NB4 (cell line): ENCODE measurements at places on chromosomes 7 and 10.

DNA sequence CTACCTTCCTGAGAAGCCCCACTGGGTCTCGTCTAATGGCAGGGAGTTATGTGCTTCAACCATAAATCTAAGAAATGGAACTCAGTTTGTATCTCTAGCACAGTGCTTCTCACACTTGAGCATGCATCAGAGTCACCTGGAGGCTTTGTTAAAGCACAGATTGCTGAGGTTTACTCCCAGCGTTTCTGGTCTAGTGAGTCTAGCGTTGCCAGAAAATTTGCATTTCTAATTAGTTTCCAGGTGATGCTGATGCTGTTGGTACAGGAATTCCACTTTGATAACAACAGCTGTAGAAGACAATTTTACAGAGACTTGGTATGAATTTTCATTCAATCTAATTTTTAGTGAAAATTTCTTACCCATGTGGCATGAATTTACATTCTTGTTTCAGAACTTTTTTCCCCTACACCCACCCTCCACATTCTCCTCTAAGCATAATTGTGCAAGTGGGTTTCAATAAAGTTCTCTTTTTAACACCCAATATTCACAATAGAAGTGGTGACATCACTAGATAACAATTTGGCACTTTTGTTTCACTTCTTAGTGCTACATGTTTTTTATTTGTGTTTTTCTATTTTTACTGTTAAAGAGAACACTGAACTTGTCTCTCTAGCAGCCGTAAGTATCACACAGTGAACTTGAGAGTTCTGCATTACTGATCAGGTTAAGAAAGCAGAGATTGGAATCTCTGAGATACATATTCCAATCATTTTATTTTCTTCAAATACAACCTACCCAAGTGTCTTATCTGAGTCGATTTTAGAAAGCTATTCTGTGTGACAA, 48.4 kb upstream of the BET1 start:
- DNase-seq: no peak

DNA sequence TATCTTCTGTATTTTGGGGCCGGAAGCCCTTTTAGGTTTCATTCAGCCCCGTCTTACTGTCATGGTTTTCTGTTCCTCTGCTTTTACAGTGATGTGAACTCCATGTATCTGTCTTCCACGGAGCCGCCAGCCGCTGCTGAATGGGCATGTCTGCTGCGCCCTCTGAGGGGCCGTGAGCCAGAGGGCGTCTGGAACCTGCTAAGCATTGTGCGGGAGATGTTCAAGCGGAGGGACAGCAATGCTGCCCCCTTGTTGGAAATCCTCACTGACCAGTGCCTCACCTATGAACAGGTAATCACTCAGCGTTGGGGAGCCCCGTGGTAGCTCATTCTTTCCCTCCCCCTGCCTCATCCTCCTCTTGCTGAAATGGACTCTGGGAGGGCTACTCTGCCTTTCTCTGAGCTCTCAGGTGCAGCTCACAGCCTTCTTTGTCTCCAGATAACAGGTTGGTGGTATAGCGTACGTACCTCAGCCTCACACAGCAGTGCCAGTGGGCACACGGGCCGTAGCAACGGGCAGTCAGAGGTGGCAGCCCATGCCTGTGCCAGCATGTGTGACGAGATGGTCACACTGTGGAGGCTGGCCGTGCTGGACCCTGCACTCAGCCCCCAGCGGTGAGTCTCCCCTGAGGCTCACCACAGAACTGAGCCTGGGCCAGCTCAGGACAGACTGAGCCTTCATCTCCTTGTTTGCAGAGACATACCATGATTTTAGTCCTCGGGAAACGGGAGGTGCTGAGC, 5.7 kb downstream of the ZSWIM8 start:
- no peak for DNase-seq

- no peak for DNase-seq
Observed at GRCh38 chr10:4296161-4296560, 511.2 kb upstream of the KLF6 start.

DNA sequence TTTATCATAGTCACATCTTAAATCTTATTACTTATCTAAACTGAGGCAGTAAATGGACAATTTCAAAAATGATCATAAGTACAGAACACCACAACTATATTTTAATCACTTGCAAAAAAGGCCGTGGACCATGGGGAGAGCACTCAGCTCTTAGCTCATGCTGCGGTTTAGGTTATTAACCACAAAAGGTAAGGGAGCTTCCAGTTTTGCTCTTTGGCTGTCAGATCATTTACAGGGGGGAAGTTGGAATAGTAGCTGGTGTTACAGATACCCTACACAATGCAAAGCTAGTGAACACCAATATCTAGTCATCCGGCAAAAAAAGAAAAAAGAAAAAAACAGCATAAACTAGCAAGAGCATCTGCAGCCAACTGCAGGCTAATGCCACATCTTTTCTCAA, 147.0 kb downstream of the BBS9 start:
- peak; percentile 27 for DNase-seq

DNA sequence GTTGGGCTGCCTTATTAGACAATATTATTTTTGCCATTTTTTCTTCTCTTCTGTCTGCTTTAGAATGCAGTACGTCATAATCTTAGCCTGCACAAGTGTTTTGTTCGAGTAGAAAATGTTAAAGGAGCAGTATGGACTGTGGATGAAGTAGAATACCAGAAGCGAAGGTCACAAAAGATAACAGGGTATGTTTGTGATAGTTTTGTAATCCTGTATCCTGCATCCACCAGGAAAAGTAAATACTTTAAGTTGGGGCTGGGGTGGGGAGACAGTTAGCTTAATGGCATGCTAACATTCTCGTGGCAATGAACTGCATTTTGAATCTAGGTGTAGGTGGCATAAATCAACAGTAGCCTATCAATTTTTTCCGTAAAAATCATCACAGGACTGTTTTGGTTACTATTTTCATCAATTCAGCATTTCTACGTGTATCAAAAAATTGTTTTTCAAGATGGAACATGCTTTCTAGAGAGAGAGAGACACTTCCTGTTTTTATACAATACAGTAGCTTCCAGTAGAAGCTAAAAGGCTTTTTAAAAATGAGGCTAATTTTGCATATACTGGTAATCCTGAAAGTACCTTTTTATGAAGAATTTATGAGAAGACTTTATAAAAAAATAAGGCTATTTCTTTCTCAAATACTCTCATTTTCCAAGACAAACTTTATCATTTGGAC, 247.5 kb downstream of the FOXP2 start:
- no peak for DNase-seq

DNA sequence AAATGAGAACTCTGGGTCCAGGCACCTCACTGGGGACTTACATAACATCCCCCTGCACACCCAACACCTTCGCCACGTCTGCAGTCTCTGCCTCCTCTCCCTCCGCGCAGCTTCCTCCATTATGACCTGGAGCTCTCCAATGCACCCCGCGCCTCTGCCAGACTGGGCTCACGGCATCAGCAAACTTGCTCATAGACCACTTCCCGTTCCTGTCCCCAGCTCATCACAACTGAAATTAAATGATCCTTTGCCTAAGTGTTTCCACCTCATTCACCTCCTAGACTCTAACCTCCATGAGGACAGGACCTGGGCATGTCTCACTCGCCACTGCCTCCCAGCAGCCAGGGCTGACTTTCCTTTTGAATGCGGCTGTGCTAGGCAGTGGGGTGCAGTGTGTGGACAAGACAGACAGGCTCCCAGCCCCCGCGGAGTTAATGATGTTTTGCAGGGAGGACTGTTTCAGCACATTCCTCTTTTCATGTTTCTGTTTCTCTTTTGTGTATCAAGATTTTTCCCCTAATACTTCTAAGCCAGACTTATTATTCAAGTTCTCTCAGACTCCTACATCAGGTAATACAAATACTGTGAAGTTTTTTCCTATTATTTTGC, 18.8 kb downstream of the CHST15 start:
- DNase-seq: peak; percentile 61

DNA sequence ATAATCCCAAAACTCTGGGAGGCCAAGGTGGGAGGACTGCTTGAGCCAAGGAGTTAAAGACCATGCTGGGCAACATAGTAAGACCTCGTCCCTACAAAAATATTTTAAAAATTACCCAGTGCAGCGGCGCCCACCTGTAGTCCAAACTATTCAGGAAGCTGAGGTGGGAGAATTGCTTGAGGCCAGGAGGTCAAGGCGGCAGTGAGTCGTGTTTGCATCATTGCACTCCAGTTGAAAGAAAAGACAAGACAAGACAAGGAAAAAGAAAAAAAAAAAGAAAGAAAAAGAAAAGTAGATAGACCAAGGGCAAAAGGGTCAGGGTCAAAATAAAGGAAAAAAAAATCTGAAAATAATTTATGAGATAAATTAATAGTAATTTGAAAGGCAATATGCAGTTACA, 5.8 kb downstream of the ANXA7 start:
- peak; percentile 22 for DNase-seq

DNA sequence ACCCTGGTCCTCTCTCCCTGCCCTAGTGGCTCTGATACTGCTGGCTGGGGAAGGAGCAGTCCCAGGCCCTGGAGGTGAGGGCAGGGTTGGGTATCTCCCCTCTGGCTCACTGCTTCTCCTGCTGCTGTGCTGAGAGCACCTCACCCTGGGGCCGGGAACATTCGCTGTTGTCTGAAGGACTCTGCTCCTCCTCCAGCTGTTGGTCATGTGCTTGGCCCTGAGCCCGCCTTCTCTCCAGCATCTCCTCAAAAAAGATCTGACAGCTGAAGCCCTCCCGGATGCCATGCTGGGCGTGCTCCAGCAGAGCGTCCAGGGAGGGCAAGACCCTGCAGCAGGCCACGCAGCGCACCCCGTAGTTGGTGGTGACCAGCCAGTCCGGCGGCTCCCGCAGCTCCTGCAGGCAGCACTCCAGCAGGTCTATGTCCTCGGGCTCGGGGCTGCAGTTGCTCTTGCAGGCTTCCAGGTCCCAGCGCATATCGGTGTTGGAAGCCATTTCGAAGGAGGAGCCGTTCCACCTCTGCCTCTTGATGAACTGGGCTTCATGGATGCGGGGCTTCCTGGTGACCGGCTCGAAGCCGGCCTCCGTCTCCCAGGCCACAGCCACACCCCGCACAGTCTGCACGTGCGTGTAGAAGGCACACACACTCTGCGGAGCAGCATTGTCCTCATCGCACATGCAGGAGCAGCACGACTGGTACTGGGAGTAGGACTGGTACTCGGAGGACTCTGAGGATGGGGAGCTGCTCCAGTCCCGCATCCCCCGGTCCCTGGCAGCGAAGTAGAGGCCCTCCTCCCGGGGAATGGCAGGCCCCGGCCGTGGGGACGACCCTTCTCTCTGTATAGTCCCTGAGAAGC, 2.1 kb downstream of the FAM170B start:
- DNase-seq: no peak

- no peak for DNase-seq
Observed at GRCh38 chr7:13111230-13111629, 423.8 kb downstream of the ARL4A start.

GRCh38 chr7:30206491-30206890, 71.7 kb downstream of the MTURN start:
- DNase-seq: no peak

DNA sequence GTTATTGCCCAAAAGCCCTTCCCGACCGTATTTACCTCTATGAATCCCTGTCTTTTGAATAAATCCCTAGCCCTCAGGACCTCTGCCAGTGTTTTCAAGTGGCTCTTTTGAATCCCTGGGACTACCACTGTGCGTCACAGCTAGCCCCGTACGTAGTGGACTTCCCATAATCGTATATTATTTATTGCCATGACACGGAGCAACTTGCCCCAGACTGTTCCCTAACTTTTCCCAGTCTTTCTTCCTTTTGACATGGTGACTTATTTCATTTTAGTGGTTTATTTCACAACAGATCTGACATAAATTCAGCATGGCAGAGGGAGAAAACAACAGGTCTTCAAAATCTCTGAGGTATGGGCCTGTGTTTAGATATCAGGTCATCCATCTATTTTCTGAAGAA, 318.6 kb upstream of the KLF6 start:
- no peak for DNase-seq
